ENCODE measurements at places on chromosomes 7 and 10. TPM values are rescaled to one million over a fixed set of nuclear protein-coding genes. Genes with fewer than 3 reads are reported as not detected.

EFCAB10 gene
- not detected for total RNA-seq

SLC26A3 gene
- total RNA-seq, result not detected

GRCh38 chr10:126463286-126463685 lies 75.0 kb upstream of the ADAM12 start:
- DNase-seq, result no peak
- H3K4me3 ChIP-seq, result no peak overlapping the region
- no peaks in the 10 kb centered on the region for H3K4me1 ChIP-seq
- H3K27ac ChIP-seq, result no peak overlapping the region
- H3K36me3 ChIP-seq, result no peaks in the 10 kb centered on the region

DNA sequence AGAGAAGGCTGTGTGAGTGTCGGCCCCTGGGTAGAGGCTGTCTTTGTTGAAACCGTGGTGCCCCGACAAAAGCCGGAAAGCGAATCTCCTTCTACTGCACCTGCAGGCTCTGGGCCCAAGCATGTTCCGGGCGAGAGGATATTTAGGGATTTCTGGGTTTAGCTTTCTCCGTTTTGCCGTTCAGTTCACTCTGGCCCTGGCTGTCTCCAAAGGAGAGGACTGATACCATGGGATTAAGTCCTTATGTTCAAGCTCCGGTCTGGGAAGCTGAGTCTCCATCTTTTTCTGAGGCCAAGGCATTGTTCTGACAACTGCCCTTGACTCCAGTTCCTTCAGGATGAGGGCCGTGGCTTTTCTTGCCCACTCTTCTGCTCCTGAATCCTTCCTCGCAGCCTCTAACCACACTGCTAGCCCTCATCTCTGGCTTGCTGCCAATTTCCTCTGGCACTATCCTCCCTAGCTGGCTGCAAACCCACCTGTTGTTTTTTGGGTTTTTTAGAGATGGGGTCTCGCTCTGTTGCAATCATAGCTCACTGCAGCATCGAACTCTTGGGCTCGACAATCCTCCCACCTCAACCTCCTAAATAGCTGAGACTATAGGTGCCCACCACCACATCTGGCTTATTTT lies 206.8 kb downstream of the SKIDA1 start:
- no peak for DNase-seq
- H3K4me1 ChIP-seq, result no peaks in the 10 kb centered on the region
- H3K4me3 ChIP-seq, result no peak overlapping the region
- no peaks in the 10 kb centered on the region for H3K27me3 ChIP-seq
- no peaks in the 10 kb centered on the region for H3K36me3 ChIP-seq
- H3K27ac ChIP-seq, result no peak overlapping the region

DNA sequence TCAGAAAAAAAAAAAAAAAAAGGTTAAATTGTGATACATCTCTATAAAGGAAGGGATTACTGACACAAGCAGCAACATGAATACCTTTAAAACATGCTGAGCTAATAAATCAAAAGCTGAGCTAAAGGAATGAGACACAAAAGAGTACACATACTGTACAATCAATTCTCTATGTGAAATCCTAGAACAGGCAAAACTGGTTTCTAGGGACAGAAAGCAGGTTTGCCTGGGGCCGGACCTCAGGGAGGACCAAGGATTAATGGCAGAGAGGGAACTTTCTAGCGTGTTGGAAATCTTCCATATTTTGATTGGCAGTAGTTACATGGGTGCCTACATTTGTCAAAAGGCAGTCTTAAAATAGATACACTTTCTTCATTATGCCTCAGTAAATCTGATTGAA lies 52.5 kb downstream of the KLRG2 start:
- H3K27ac ChIP-seq, result no peak overlapping the region
- no peaks in the 10 kb centered on the region for H3K27me3 ChIP-seq
- no peaks in the 10 kb centered on the region for H3K36me3 ChIP-seq
- DNase-seq, result no peak
- no peak overlapping the region for H3K4me3 ChIP-seq

Data from aorta (tissue), 5 donors.